Urinary bladder (tissue), 4 donors: ENCODE measurements at places on chromosomes 5 and 9. TPM values are rescaled to one million over a fixed set of nuclear protein-coding genes. Genes with fewer than 3 reads are reported as not detected.

GRCh38 chr9:89339807-89340206 lies 21.5 kb downstream of the SECISBP2 start:
- DNase-seq, result no peak

DNA sequence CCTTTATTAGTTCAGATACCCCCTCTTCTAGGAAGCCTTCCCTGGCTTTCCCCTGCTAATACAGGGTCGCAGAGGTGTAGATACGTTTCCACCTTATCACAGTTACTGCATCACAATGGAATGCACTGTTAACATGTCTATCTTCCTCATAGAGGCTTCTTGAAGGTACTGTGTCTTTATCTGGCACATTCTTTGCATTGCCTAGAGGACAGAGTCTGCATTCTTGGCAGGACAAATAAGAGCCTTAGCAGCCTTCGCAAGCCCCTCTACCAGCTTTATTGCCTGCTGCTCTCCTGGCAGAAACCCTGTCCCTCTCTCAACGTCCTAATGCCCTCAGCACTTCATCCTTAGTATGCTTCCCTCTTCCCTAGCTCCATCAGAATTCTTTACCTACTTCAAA lies 31.6 kb downstream of the SLC1A3 start:
- no peak for DNase-seq

GRCh38 chr5:179585941-179586401 lies 35.6 kb downstream of the RUFY1 start:
- DNase-seq, result no peak

DNA sequence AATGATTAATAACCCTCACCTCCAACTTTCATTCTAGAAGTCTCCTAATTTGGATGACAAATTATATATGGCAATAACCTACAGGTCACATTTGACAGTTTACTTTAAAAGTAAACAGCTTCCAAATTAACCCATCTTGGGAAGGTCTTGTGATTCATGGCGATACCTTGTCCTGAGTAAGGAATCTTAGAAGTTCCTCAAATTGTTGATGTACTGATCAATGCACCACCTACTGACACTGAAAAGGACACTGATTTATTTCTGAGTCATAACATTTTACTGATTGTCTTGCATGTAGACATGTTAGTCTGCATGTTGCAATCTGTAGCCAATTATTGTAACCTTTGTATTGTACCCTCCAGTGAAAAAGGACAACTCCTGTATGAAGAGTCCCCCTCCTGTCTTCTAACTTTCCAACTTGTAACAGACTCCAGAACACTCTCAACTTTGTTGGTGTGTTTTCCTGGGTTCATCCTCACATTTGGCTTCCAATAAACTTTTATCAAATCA lies 16.0 kb upstream of the SLC22A5 start:
- no peak for DNase-seq

GRCh38 chr5:111813537-111813936 lies 56.5 kb upstream of the NREP start:
- DNase-seq, result no peak

DNA sequence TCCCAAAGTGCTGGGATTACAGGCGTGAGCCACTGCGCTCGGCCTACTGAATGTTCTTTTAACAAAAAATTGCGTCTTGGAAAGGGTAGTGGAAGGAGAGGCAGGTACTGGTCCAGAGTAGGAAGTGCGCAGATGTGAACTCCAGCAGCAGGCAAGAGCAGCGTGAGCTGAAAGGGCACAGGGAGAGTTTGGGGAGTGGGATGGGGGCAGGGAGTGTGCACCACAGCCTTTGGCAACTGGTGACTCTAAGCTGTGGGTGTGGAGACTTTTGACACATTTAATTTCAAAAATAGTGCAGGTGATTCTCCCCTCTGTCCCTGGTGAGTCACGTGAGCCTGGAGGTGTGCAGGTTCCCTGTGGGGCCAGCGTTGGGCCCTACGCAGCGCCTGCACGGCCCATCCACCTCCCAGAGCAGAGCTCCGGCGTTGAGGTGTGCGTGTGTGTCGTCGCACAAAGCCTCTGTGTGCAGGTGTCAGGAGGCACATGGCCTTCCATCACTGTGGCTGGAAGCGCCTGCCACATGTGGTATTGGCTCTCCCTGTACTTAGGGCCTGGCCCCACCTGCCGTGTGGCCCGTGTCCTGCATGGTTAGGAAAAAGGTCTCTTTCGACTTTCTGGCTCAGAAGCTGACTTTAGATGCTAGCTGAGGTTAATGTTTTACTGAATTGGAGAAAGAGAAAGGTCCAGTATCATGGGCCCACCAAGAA lies 11.5 kb downstream of the SQSTM1 start:
- DNase-seq, result no peak

GRCh38 chr5:83124593-83124992 lies 47.2 kb downstream of the XRCC4 start:
- DNase-seq, result no peak

DNA sequence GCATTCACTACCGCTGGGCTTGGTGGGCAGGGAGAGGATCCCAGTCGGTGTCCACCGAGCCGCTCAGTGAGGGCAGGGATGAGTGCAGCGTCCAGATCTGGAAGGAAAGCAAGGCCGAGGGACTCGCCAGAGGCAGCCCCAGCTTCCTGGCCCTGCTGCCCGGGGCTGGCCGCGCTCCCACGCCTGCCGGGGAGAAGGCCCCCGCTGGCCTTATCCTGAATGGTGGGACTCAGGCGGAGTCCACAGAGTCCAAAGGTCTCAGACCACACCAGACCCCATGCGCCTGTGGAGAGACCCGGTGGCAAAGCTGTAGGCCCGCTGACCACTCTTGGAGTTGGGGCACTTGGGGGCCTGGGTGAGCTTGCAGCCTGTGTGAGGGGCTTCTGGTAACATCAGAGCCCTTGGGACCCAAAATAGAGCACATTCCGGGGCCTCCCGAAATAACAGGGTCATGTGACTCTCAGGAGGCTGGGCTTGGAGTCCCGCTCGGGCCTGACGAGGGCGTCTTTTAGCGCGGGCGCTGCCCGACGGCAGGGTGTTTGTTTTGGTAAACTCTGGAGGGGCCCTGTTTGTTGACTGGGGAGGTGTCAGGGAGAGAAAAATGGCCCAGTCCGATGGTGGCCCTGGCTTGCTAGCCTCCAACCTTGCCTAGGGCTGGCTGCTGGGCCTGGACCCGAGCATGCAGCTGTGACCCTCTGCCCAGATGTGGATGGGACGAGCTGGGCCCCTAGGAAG lies 2.8 kb downstream of the RXRA start:
- no peak for DNase-seq

DNA sequence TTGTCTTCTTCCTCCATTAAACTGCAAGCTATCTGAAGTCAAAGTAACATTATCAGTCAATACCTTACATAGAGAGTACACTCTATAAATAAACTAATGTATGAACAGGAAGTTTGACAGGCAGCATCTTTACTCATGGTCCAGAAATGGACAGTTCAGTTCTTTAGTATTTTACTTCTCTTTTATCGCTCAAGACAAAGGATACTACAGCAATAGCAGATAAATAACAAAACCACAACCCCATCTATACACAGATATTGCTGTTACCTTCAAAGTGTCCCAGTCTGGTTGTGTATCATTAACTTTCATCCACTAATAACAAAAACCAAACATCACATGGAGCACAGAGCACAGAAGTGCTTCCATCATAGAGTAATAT lies 46.4 kb downstream of the SEMA5A start:
- DNase-seq, result no peak

GRCh38 chr5:125750147-125750860 lies 672.9 kb upstream of the GRAMD2B start:
- DNase-seq, result no peak

GRCh38 chr9:80874276-80874675 lies 815.1 kb downstream of the TLE1 start:
- DNase-seq, result no peak

DNA sequence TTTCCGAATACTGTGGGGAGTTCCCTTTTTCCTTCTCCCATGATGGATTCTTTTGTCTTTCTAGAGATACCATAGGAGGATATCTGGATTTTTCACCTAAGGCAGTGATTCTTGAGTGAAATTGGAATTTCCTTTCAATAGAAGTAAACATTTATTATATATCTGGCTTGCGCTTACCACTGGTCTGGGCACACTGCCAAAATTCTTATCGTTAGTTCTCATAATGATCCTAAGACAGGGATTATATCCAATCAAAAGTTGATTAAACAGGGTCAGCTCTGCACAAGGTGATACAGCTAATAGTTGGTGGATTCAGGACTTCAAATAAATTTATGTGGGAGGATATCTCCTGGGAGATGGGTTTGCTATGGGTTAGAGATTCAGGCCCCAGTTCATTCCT lies 9.6 kb downstream of the TLE4 start:
- no peak for DNase-seq

Gene NOXA1
- polyA plus RNA-seq, result 3.0 TPM

Gene PHYHD1
- 34.8 TPM for polyA plus RNA-seq

Gene SOHLH1
- not detected for polyA plus RNA-seq

Gene C9
- polyA plus RNA-seq, result 0.47 TPM

Gene GCNT4
- polyA plus RNA-seq, result 3.2 TPM

Gene IDNK
- 6.0 TPM for polyA plus RNA-seq
